NCI-H187 treated with DMSO at 0.1 percent for 48 hours (cell line): ENCODE measurements at places on chromosomes 1 and 21.

DNA sequence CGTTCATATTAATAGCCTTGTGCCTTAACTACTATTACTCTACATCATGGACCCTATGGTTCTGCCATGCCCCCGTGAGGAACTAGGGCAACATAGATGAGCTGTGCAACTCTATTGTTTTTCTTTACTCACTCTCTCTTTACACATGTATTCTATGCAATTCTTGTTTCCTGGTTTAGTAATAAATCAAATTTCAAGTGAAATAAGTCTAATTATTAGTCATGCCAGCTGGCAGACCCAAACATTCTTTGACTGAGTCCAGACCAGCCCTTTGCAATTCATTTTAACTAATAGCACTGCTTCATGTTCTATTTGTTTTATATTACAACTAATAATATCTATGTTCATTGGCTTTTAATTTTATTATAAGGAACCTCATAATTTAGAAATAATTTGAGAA, 789.3 kb upstream of the ADAMTS5 start:
- DNase-seq: no peak

DNA sequence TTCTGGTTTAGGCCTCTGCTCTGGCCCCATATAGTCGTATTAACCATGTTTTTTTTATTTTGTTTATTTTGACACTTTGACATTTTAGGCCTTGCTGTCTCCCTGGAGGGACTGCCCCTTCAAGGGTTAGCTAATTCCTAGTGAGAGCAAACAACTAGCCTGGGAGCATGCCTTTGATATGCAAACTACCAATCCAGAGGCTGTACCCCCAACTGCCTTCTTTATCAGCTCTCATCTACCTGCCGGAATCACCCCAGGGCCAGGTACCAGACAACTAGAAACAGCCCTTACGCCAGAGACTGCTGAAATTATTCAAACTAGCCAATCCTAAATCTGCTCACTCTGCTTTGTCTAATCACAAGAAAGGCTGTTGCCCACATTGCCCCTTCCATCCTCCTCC, 13.0 kb upstream of the ST6GALNAC5 start:
- no peak for DNase-seq

- DNase-seq: no peak
Measured at GRCh38 chr1:67376381-67376780, 53.8 kb downstream of the SERBP1 start.

- peak; percentile 45 for DNase-seq
Measured at GRCh38 chr1:6052543-6053205, 7.0 kb downstream of the KCNAB2 start.

GRCh38 chr21:35358008-35358407, 308.9 kb upstream of the RUNX1 start:
- no peak for DNase-seq

DNA sequence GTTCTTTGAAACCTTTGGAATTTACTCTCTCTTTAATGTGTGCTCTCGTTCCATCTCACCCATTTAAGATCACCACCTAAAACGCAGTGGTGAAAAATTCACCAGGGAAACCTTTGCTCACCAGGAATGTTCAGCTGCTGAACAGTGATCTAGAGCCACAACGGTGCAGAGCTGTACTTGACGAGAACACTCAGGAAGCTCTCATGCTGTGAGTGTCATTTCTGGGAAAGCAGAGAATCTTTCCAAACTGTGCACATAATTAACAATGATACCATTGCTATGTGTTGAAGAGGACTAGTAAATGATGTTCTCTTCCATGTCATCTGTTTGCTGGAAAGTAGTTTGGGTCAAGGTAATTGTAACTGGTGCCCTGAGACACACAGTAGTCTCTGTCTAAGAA, 117.1 kb downstream of the ZZZ3 start:
- no peak for DNase-seq

GRCh38 chr1:204081164-204081790, 8.4 kb downstream of the SOX13 start:
- no peak for DNase-seq

GRCh38 chr1:236868625-236869467, 73.8 kb downstream of the MTR start:
- no peak for DNase-seq

- DNase-seq: no peak
Measured at GRCh38 chr1:61132176-61132638, 49.8 kb downstream of the NFIA start.

GRCh38 chr1:55717111-55717510, 501.9 kb upstream of the USP24 start:
- no peak for DNase-seq

GRCh38 chr1:246365708-246366107, 141.4 kb downstream of the SMYD3 start:
- DNase-seq: no peak

DNA sequence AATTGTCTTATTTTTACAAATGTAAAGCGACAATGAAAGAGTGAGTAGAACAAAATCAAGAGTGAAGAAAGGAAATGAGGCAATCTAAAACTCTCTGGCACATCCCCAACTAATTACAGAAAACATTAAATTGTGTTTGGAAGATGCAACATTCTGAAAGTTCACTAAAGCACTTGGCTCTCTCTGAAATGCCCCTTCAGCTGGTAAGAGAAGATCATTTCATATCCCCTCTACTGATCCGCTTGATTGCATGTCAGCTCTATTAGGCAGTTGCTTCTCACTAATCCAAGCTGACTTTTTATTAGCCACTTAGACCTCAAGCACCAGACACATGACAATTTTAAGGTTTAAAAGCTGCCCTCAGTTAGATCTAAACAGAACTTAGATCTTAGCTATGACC, 262.8 kb upstream of the PRMT6 start:
- no peak for DNase-seq

- DNase-seq: no peak
Measured at GRCh38 chr1:160104486-160104885, 6.1 kb upstream of the IGSF8 start.

DNA sequence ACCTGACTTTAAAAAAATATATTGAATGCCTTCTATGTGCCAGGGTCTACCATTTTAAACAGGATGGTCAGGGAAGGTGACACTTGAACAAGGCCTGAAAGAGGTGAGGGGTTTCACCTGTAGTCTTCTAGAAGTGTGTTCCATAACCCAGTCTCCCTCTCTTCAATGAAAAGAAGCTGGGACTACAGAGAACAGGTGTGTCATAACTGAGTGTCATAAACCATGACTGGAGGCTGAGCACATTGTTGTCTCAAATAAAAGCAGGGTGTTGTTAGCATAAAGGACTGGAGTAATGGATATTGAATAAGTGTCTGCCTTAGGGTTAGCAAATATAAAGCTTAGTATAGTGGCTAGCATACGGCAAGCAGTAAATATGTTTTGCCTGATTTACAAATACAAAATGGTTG, 65.4 kb downstream of the SYDE2 start:
- peak; percentile 84 for DNase-seq

DNA sequence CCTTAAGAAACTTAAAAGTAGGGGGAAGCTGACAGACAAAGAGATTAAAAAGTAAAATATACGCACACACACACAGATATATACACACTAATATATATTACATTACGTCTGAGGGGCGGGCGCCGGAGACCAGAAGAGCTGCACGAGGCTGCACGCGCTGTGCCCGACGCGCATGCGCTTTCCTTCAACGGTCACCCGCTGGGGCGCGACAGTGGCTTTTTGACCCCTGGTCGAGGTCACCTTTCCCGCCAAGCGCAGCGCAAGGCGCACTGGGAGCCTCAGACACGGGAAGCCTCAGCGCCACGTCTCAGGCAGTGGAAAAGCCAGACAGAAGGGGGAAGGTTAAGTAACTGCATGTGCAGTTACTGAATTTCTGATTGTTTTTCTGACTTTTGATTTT, at the start of gene HORMAD1:
Gene HORMAD1 (minus strand): TSS at position 193 of the 400 bp plus-strand sequence. CDS start 1,390 bp downstream, outside the sequence.
- DNase-seq: no peak

DNA sequence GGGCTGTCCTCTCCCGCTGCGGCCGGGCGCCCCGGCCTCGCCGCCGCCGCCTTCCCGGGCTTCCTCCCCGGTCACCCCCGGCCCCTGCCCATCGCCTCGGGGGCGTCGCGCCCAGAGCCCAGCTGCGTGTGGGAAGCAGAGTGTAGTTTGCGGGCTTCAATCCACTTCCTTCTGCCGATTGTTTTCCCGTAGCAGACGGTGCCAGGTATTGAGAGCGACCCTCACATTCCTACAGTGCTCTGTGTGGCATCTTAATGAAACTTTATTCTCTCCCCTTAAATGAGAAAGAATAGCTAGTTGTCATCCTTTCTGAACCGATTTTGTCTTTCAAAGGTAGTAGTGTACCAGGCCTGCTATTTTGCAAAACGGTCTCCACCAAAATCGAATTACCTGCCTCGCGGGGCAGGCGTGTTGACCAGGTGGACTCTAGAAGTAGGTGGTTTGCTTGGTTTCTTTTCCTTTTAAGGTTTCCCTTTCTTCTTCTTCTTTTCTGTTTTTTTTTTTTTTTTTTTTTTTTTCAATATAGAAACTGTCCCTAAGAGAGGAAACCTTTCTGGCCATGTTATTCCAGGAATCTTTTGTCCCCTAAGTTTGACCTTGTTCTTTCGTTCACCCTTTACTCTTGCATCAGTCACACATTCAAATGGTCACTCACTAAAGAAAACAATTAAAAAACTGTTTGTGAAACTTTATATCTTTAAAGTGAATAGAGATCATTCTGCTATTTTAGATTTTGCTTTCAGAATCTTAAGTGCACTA, 881 bp downstream of the USP25 start:
- DNase-seq: no peak
